Stimulated activated CD4-positive, alpha-beta T cell treated with anti-CD3 and anti-CD28 coated beads, Interleukin-12 subunit alpha, Interleukin-12 subunit beta, amount 100 ng/mL, for 24 hours (primary cell): ENCODE measurements at places on chromosomes 6 and 20.

DNA sequence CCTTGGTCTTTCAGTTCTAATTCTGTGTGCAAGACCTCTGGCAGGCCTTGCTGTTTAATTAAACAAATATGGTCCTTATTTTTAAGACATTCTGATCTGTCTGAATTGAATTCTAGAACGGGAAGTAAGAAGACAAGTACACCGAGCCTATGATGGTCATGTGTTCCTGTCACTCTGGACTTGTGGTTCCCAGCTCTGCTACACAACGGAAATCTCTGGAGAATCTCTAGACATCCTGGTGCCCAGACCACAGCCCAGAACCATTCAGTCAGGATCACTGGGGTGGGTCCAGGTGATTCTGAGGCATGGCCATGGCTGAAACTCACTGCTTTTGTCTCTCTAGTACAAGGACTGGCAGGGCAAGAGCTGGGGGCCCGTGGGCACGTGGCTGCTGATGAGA, 15.9 kb upstream of the KCNK16 start:
- no peak for DNase-seq

DNA sequence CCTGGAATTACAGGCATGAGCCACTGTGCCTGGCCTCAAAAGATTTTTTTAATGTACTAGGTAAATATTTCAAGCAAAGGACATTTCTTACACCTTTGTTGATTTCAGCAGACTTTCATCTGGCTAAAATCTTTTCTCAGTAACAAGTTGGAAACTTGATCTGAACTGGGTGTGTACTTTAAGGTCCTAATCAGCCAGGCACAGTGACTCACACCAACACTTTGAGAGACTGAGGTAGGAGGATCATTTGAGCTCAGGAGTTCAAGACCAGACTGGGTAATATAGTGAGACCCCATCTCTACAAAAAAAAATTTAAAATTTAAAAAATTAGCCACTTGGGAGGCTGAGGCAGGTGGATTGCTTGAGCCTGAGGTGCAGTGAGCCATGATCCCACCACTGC, 7.0 kb upstream of the RALGAPA2 start:
- no peak for DNase-seq

DNA sequence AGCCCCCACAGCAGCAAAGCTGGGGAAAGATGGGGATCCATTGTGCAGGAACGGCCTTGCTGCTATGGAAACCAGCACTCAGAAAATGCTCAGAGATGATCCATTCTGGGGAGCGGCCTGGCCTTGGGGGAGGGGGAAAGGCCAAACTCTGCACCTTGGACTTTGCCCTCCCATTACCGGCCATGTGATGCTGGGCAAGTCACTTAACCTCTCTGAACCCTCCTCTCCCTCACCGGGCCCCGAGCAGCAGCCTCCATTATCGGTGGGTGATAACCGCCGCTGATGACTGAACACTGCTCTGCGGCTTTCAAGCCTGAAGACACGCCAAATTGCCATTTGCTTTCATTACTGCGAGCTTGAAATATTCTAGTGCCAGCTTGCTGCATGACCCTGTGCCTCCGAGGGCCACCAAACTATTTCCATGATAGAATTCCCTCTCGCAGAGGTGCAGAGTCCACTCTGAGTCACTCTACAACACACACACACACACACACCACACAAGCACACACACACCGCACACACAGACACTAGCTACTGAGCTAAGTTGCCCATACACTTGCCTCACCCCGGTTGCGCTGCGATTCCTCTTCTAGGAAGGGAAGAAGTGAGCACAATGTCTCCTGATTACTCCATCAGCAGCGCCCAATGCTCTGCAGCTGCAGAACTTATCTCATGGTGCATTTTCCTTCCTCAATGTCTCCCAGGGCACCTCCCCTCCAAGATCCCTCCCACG, 20.6 kb upstream of the SIRPA start:
- DNase-seq: no peak

GRCh38 chr20:50655311-50655880, 35.9 kb downstream of the RIPOR3 start:
- no peak for DNase-seq

DNA sequence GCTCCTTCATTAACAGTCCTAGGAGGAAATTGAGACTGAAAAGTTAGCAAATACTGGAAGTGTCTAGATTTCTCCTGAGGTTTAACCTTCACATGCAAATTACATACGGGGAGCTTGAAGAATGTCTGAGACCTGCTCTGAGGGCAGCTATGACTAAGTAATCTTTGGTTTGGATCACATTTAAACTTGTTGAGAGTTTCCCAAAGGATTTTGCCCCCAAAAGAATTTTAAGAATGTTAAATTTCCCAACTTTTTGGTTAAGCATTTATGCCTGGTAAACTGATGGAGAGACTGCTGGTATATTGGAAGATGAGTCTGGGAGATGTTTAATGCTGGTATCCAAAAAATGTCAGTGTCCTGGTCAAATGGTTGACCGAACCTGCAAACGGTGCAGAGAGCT, 97.0 kb downstream of the RREB1 start:
- DNase-seq: no peak

- DNase-seq: no peak
Observed at GRCh38 chr20:42218621-42219374, 600.6 kb upstream of the CHD6 start.

- no peak for DNase-seq
Observed at GRCh38 chr6:114301596-114302219, 41.1 kb downstream of the HS3ST5 start.

DNA sequence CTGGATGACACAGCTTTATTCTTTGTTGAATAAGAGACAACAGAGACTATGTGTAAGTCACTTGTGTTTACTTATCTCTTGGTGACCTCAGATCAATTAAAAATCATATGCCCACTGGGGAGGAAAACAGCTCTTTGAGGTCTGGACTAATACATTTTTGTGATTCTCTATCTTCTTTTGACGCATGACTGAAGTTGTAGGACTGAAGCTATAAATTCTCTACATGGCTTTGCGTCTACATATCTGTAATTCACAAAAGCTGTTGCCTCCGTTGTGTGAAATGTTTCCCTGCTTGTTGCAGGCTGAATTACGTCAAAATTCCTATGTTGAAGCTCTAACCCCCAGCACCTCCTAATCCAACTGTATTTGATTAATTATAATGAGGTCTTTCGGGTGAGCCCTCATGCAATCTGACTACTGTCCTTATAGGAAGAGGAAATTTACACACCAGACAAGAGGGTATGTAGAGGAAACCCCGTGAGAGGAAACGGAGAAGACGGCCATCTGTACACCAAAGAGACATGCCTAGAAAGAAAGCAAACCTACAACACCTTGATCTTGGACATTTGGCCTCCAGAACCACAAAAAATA, 481.6 kb downstream of the PRKN start:
- no peak for DNase-seq

DNA sequence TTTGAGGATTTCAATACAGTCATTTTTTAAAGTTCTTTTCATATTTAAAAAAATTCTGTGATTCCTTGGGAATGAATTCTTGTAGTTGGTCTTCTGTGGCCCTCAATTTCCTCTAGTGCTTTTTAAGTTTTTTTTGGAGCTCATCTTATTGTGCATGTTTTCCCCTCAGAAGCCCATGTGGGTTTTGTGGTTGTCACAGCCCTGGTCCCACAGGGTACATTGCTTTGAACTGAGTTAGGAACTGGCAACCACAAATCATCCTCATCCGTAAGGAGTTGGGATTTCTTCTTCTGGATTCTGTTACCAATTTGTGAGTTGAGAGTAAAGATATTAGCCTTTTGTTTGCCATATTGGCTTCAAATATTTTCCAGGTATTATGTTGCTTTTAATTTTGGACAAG, 89.9 kb downstream of the AKAP7 start:
- no peak for DNase-seq

DNA sequence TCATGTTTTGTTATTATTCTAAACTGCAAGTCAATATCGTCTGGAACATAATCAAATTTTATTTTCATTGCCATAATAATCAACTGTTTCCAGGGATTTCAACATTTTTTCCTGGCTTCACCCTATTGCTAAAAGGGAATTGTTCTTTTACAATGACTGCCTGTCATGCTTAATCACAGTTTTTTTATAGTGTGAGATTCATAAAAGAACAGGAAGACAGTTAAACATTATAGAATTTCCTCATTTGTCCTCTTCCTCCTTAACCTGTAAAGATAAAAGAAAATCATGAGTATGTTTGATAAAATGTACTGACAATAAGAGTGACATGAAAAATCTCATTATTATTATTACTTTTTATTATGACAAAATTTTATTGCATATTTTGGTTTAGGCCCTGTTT, 73.3 kb upstream of the CENPW start:
- no peak for DNase-seq

- DNase-seq: no peak
Observed at GRCh38 chr6:40555092-40555491, 32.1 kb downstream of the LRFN2 start.

GRCh38 chr6:146915671-146916127, 288.5 kb upstream of the STXBP5 start:
- DNase-seq: no peak

DNA sequence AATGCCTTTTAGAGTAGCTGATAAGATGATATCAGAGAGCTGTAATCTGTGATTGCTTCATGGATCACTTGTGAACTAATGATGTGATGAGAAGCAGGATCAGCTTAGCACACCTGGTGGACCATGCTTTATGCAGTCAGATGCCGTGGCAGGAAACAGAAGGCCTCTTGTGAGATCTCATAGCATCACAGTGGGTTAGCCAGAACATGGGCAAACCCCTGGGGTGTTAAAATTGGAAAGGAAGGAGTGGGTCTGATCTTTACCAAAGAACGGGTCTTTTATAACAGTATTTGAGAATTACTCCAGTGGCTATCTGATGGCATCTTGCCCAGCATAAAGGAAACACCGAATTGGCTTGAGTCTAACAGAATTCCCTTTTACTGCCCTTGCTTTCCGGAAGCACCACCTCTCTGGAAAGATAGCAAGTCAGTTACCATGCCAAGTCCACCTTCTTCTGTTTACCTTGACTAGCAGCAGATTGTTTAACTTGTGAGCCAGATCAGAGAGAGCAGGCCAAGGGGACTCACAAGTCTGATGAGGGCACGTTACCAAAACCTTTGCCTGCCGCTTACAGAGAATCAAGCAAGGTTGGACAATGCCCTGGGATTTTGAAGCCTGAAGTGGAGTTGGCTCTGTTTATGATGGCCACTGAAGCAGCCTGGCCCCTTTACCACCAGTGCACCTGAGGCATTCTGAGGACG, 20.9 kb upstream of the SRF start:
- DNase-seq: no peak
